ENCODE measurements at places on chromosomes 6 and 20.

DNA sequence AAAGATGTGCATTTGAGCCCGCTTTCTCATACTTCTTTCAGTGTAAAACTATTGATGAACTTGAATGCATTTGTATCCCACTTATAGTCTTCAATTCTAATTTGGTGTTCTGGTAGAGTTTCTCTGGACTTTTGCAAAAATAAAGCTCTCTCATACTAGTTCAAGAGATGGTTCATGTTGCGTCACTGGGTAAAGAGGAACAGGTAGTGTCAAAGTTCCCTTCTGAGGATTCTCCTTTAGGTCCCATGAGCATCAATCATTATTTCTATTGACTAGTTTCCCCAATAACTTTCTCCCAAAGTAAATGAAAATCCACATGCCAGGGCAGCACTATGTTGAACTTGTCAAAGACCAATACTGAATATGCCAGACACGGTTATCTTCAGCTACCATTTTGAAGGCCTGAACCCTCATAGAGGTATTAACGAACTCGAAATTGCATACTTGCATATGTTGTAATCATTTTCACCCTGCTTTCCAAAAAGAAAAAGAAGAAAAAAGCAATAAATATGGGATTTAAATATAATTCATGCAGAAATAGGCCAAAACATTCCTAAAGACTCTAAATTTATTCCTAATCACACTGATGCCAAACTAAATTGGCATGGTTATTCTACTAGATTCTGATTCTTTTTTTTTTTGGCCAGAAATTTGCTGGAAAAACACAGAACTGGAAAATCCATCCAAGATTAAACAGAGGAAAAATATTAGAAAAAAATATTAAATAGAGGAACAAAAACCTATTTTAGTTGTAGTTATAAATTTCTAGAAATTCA is 84.5 kb downstream of the SGK1 start:
- DNase-seq, result no peak

- DNase-seq, result no peak
Measured at GRCh38 chr6:159700970-159701369, 7.9 kb upstream of the SOD2 start.

DNA sequence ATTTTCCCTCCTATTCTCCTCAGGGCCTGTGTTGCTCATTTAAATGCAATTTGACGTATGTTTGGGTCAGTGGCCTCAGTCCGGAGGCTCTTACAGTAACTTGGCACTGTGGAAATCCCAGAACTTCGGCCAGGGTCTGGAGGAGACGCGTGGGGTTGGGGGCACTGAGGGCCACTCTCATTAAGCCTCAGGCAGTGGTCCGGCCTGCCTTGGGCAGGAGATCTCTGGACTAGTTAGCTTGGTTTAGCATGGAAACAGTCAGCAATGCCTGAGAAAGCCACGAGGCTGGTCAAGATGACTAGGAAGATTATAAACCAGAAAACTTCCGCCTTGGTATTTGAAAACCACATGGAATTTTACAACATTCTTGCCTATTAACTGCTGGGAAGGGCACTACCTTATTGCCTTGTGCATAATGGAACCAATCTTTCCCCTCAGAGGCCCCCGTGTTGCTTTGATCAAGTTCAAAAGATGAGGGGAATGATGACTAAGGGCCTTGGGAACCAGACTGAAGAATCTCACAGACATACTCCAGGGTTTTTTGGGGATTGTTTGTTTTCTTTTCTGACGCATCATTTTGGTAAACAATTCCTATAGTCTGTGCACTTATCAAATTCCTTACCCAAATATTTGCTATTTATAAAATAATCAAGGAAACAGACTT is 206.0 kb upstream of the PREP start:
- DNase-seq, result no peak

DNA sequence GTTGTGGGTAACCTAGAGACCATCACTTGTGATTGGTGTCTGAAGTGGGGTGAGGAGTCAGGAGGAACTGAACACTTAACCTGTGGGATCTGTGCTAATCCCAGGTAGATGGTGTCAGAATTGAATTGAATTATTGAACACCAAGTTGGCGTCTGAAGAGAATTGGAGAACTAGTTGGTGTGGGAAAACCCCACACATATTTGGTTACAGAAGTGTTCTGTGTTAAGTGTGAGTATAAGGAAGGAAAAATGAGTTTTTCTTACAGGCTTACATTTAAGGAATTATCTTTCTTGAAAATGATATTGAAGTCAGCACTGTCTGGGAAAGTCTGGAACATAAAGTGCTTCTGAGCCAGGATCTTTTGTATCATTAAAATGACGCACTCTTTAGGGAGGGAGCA is 182.9 kb upstream of the ECI2 start:
- no peak for DNase-seq

DNA sequence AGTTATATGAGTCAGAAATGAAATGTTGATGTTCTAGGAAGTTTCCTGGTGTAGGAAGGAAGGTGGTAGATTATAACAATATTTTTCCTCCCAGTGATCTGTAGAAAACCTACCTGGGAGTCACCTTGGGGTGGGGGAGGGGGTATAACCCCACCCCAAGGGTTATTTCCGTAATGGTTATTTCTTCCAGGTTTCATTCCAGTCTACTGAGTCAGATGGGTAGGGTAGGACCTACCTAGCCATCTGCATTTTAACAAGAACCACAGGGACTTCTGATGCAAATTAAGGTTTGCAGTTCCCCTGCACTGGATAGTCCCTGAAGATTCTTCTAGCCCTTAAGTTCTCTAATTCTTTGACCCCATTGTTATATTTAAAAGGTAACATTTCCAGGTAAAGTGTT is 88.9 kb downstream of the ARMC2 start:
- no peak for DNase-seq

GRCh38 chr20:31430568-31431115 is 9.8 kb upstream of the DEFB123 start:
- no peak for DNase-seq

DNA sequence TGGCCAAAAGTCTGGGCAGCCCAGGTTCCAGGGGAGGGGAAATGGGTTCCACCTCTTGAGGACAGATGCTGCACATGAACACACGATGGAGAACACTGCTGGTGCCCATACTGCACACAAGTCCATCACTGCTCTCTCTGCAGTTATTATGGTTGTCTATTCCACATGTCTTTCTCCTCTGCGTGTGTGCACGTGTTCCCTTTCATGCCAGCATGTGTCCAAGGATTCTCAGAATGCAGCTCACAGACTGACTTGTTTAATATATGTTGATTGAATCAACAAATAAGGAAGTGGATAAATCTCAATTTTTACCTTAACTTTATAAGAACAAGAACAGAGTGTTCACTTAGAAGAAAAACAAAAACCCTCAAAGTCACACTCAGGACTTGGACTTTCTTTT is 158.9 kb downstream of the FNDC1 start:
- no peak for DNase-seq

DNA sequence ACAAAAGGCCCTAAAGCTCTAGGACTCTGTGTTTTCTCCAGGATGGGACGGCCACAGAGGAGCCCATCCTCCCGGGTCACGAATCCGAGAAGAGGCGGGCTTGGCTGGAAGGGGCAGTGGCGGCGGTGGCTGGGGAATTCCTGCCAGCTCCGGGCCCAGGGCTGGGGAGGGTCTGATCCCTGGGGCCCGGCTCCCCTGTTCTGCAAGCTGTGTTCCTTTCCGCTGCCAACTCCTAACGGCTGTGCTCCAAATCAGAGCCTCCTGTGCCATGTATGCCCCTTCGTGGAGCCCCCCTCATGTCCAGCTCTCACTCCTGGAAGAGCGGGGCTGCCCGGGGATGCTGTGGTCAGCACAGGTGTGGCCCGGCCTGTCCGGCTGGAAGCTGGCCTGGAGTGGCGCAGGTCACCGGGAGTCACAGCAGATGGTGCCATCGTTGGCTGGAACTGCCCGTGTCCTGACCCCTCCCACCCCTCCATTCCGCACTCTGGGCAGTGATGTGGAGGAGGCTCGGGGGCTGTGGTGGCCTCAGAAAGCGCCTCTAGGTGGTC is 88.2 kb upstream of the MPC1 start:
- DNase-seq, result no peak

GRCh38 chr6:136226674-136227377 is 23.3 kb downstream of the MTFR2 start:
- DNase-seq, result no peak

DNA sequence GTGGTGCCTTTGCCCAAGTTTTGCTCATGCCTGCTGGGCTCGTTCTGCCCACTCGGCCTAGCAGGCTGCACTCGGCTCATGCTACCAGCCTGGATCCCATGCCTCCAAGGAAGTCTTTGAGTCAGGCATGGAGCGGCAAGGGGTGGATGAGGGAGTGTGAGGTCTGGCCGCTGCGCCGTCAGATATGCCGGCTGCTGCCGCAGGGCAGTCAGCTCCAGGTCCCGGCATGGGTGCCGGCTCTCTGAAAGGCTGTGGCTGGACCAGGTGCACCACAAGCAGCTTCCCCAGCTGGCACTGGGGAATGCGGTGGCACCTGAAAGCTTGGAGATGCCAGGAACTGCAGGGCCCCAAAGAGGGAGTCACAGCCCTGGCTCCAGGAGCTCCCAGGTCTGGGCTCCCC is 75.5 kb downstream of the GPR63 start:
- no peak for DNase-seq

GRCh38 chr20:5674176-5674660 is 76.0 kb upstream of the SHLD1 start:
- DNase-seq, result no peak

All from activated CD4-positive, alpha-beta T cell treated with anti-CD3 and anti-CD28 coated beads for 1 hour (primary cell).